DMS53 (cell line): ENCODE measurements at places on chromosomes 4 and X.

DNA sequence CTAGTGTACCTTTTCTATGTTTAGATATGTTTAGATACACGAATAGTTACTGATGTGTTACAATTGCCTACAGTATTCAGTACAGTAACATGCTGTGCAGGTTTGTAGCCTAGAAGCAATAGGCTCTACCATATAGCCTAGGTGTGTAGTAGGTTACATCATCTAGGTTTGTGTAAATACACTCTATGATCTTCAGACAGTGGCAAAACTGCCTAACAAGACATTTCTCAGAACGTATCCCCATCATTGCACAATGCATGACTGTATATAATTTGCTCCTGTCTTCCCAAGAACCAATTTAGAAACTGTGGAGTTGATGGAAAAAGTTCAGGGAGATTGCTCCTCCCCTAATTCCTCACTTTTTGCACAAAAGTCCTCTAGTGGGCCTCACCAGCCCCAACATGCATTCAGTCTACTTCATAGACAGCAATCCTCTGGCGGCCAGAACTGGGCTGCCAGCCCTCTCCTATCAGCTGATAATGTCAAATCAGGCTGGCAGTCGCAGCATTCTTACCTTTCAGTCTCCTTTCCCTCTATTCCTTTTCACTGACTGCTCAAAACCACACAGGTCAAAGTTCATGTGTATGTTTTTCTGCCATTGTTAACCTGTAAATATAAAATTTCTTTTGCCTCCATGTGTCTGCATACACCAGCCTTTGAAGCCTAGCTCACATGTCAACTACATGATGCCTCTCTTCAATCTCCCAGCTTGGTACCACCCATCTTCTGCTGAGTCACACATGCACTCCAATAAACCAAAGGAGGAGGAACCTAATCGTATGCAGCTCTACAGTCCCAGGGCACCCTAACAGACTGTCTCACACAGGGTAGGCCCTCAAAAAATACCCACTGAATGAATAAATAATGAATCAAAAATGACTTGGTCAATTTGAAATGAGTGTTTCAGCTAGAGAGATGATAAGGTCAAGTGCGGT lies 32.0 kb downstream of the BCLAF3 start:
- peak; percentile 30 for DNase-seq

- no peak for DNase-seq
Measured at GRCh38 chr4:56323327-56323726, 64.0 kb downstream of the AASDH start.

- DNase-seq: peak; percentile 71
Measured at GRCh38 chr4:168877511-168878491, 132.3 kb downstream of the CBR4 start.

DNA sequence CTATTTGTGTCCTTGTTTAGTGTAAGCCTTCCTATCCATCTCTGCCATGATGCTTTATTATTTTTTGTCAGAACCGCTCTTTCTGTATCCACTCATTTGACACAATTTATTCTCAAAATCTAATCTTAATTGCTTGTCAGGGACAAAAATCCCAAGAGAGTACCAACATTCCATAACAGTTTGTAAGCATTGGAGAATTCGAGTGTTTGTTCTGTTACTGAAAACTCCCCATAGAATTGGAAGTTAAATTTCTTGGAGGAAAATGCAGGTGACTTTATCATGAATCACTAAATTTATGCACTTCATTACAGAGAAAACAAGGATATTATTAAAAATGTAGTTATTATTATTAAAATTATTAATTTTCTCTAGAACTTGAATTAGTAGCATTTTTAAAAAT lies 1986.1 kb downstream of the ARAP2 start:
- DNase-seq: no peak

- no peak for DNase-seq
Measured at GRCh38 chrX:41335958-41336331, 2.0 kb downstream of the DDX3X start.

DNA sequence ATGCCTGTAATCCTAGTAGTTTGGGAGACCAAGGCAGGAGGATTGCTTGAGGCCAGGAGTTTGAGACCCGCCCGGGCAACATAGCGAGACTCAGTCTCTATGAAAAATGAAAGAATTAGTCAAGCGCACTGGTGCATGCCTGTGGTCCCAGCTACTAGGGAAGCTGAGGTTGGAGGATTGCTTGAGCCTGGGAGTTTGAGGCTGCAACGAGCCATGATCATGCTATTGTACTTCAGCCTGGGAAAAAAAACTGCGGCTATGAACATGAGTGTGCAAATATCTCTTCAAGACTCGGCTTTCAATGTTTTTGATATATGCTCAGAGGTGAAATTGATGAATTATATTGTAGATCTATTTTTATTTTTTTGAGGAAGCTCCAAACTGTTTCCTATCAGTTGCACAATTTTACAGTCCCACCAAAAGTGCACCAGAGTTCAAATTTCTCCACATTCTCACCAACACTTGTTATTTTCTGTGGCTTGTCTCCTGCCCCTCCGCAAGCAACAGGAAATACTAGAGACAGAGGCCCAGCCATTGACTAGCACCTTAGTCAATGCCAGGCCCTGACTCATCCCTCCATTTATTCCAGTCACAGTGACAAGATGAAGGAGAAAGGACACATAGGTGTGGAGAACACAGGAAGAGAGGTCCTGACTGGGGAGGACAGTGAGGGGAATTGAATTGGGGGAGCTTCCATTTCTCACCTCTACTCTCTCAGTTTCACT lies 33.1 kb upstream of the ZNF41 start:
- peak; percentile 39 for DNase-seq
